ENCODE measurements at places on chromosomes 11 and 22. TPM values are rescaled to one million over a fixed set of nuclear protein-coding genes. Genes with fewer than 3 reads are reported as not detected.

The MFNG gene
- total RNA-seq = 233 TPM

DNA sequence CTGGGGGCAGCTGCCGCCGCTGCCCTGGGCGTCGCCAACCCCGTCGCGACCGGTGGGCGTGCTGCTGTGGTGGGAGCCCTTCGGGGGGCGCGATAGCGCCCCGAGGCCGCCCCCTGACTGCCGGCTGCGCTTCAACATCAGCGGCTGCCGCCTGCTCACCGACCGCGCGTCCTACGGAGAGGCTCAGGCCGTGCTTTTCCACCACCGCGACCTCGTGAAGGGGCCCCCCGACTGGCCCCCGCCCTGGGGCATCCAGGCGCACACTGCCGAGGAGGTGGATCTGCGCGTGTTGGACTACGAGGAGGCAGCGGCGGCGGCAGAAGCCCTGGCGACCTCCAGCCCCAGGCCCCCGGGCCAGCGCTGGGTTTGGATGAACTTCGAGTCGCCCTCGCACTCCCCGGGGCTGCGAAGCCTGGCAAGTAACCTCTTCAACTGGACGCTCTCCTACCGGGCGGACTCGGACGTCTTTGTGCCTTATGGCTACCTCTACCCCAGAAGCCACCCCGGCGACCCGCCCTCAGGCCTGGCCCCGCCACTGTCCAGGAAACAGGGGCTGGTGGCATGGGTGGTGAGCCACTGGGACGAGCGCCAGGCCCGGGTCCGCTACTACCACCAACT is 1.0 kb downstream of the FUT4 start:
- peaks cover 42% of the 10 kb centered on the region for H3K4me1 ChIP-seq
- peak; percentile 19 for DNase-seq
- no peaks in the 10 kb centered on the region for H3K36me3 ChIP-seq
- peak overlapping the region; percentile 65 for H3K4me3 ChIP-seq
- no peaks in the 10 kb centered on the region for H3K27me3 ChIP-seq
- no peak overlapping the region for H3K27ac ChIP-seq

The FADD gene
- 37.8 TPM for total RNA-seq

- H3K27ac ChIP-seq = no peak overlapping the region
- no peak overlapping the region for H3K4me3 ChIP-seq
- no peaks in the 10 kb centered on the region for H3K36me3 ChIP-seq
- H3K4me1 ChIP-seq = peaks cover 77% of the 10 kb centered on the region
- no peaks in the 10 kb centered on the region for H3K27me3 ChIP-seq
Measured at GRCh38 chr22:42199025-42199424, 68.4 kb upstream of the CYP2D6 start.

The INS gene
- total RNA-seq = not detected
